ENCODE measurements at places on chromosomes 1 and 21.

- no peak for DNase-seq
Measured at GRCh38 chr1:102863704-102864103, 244.6 kb downstream of the COL11A1 start.

DNA sequence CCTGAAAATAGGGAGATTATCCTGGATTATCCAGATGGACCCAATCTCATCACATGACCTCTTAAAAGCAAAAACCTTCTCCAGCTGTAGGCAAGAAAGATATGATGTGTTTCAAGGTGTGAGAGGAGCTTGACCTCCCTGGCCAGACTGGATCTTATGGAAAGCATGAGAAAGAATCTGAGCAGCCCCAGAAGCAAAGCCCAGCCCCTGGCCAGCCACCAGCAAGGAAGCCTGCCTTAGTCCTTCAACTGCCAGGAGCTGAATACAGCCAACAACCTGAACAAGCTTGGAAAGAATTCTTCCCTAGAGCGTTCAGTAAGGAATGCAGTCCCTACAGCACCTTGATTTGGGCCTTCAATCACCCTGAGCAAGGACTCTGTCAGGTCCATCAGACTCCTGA is 375.0 kb upstream of the CHRM3 start:
- DNase-seq, result no peak

DNA sequence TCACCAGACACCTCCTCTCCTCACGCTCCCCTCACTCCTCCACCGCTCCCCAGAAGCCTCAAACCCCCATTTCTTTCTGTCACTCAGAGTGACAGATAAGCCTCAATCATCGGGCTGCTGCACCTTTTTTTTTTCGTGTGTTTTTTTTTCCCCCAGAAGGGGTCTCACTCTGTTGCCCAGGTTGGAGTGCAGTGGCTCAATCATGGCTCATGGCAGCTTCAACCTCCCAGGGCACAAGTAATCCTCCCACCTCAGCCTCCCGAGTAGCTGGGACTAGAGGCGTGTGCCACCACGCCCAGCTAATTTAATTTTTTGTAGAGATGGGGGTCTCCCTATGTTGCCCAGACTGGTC is 1.2 kb upstream of the TMPRSS2 start:
- DNase-seq, result no peak

DNA sequence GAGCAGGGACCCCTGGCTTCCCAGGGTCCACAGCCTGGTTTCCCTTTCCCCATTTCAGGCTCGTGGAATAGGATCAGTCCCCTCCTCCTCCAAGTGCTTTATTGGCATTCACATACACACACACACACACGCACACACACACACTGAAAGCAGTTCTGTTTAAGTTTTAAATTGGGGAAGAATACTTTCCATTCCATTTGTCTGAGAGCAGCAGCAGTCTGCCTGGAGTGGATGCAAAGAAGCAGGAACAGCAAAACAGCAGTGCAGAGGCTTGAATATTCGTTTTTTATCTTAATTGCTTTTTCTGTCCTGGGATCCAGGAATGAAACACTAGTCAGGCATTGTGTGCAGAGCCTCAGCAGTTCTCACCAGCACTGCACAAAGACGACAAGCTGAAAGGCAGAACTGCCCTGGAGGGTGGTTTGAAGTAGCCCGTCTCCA is 7.1 kb downstream of the CYB561D1 start:
- no peak for DNase-seq

- DNase-seq, result peak; percentile 73
Measured at GRCh38 chr1:220300442-220301121, 28.3 kb upstream of the RAB3GAP2 start.

DNA sequence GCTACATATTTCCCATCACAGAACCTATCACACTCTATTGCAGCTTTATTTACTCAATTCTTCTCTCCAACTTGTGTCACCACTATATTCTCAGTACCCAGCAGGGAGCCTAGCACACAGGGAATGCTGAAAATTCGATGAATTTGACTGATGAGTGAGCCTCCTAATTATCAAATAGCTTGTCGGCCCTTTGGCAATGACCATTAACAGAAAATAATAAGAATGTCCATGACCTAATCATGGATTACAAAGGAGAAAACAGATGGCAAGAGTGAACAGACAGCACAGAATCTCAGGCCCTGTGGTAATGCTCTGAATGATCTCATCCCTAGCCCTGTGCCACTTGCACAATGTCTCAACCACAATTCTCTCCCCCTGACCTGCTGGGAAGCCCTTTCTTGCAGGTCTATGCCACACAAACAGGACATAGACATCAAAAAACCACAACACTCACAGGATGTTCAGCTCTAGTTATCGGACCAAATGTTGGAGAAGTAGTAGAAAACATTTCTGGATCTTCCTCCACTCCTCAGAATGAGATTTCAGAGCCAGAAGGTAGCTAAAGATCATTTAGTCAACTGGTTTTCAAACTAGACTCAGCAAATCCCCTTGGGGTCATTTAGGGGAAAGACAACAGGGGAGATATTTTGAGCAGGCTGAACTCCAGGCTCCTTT is 68.4 kb downstream of the LUZP1 start:
- no peak for DNase-seq

GRCh38 chr1:23475134-23475628 is 8.8 kb downstream of the ASAP3 start:
- no peak for DNase-seq

DNA sequence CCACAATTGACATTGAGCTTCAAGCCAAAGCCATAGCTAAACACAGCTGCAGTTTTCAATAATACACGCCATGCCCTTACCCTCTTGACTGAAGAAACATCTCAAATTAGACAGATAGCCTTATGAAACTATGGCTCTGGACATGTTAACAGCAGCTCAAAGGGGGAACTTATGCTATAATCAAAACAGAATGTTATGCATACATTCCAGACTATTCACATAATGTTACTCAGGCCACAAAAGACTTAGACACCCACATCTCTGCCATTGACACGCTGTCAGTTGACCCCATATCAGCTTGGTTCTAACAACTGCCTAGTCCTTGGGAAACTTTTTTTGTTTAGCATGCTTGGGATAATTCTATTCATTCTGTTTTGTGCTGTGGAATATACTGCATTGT is 2.3 kb upstream of the NENF start:
- DNase-seq, result no peak

GRCh38 chr1:10727751-10728232 is 68.7 kb downstream of the CASZ1 start:
- DNase-seq, result no peak

DNA sequence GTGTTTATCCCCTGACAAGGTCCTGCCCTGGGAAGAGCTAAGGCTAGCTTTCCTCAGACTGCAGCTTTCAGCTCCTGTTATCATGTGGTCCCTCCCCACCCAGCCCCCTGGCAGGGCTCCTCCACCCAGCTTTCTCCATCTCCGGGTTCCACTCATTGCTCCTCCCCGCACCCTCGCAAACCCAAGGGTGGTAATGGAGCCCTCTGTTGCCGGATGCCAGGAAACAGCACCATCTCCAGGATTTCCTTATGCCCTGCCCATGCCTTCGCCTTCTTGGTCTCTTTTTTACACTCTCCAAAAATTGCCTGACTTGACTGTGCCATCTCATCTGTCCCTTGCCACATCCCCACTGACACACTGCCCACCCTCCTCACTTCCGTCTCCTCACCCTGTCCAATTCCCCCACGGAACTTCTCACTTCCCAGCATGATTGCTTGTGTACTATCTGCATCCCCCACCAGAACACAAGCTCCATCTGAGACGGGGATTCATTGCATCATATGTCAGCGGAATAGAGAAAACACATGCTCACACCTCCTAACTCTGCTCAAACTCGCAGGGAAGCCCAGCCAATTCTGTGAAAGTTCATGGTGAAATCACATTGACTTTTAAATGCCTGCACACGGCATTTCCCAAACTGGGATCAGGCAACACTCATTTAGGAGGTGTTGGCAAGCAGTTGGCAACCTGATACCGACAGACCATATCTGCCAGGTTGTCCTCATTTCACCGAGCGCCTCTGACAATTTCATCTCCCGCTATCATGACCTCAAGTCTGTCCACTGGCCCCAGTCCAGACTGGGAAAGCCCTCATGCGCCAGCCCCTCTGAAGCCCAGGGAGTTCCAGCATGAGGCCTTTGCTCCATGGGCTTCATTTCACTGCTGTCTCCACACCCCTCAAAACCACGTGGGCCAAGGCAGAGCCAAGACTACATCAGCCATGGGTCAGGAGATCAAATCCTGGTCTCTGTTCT is 201.1 kb downstream of the MATN1 start:
- no peak for DNase-seq

DNA sequence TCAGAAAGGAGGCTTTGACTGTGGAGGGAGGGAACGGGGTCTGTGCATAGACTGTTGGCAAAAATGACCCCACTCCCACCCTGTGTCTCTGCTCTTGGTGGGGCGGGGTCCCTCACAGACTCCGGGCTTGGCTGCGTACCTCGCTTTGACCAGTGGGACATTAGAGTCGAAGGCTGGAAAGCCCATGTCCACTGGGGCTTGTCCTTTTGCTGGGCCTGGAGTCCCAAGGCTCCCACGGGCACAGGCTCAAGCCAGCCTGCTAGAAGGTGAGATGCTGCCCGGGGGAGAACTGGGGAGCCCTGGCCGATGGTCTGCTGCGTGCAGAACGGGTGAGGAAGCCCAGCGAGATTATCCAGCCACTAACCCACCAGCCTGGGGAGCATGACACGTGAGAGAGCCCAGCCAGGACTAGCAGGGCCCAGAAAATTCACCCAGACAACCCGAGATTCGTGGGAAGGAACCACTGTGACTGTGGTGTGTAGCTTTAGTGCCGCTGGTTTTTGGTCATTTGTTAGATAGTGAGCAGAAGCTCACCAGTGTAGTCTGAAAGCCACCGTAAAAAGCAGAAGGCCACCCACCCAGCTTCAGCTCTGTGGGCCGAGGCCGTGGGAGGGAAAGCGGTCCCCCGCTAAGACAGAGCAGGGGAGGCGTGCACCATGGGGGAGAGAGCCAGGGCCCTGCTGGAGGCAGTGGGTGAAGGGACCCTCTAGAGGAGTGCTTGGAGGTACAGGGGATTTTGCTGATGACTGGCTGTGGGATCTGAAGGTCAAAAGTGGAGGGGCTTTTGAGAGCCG is 78.3 kb upstream of the C1orf174 start:
- DNase-seq, result no peak

DNA sequence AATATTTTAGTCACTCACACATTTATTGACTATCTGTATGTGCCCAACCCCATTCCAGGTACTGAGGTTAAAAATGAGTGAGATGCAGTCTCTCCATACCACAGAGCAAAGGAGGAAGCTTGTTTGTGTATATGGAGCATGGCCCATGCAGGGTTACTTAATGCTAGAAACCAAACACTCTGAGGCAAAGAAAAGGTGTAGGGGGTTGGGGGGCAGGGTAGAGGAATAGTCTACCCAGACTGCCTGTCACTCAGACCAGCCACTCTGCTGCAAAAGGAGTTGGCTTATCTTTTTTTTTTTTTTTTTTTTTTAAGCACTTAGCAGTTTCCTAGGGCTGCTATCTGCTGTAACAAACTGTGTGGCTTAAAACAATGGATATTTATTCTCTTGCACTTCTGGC is 19.8 kb downstream of the PGM1 start:
- no peak for DNase-seq

GRCh38 chr1:219304227-219305226 is 130.8 kb downstream of the LYPLAL1 start:
- no peak for DNase-seq

- no peak for DNase-seq
Measured at GRCh38 chr1:1111516-1112236, 4.2 kb downstream of the C1orf159 start.

- no peak for DNase-seq
Measured at GRCh38 chr1:6353955-6354658, 39.5 kb downstream of the ACOT7 start.

DNA sequence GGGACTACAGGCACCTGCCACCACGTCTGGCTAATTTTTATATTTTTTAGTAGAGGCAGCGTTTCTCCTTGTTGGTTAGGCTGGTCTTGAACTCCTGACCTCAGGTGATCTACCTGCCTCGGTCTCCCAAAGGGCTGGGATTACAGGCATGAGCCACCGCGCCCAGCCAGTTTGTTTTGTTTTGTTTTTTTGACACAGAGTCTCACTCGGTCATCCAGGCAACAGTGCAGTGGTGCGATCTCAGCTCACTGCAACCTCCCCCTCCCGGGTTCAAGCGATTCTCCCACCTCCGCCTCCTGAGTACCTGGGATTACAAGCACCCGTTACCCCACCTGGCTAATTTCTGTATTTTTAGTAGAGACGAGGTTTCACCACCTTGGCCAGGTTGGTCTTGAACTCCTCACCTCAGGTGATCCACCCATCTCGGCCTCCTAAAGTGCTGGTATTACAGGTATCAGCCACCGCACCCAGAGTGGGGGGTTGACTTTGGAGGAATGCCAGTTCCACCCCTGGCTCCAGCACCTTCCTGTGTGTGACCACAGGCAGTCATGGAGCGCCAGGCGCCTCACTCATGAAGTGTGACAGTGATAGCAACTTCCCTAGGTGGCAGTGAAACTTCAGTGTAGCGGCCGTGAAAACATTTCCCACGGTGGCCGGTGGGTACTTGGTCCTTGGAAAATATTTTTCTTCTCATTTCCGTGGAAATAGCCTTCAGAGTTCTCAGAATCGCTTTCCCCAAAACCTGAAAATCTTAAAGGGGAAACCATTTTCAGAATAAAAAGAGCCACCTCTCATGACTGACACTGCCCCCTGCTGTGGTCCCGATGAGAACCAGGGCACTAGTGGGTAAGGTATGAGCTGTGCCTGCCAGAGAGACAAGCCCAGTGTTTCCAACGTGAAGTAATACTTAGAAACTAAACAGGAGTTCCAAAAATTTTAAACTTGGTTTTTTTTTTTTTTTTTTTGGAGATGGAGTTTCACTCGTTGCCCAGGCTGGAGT is 48.6 kb downstream of the WDR4 start:
- no peak for DNase-seq

GRCh38 chr1:236142253-236143103 is at the start of gene GPR137B:
GPR137B (plus strand) TSS chr1:236142539; CDS start chr1:236142623, 84 bp downstream.
- peak; percentile 31 for DNase-seq

DNA sequence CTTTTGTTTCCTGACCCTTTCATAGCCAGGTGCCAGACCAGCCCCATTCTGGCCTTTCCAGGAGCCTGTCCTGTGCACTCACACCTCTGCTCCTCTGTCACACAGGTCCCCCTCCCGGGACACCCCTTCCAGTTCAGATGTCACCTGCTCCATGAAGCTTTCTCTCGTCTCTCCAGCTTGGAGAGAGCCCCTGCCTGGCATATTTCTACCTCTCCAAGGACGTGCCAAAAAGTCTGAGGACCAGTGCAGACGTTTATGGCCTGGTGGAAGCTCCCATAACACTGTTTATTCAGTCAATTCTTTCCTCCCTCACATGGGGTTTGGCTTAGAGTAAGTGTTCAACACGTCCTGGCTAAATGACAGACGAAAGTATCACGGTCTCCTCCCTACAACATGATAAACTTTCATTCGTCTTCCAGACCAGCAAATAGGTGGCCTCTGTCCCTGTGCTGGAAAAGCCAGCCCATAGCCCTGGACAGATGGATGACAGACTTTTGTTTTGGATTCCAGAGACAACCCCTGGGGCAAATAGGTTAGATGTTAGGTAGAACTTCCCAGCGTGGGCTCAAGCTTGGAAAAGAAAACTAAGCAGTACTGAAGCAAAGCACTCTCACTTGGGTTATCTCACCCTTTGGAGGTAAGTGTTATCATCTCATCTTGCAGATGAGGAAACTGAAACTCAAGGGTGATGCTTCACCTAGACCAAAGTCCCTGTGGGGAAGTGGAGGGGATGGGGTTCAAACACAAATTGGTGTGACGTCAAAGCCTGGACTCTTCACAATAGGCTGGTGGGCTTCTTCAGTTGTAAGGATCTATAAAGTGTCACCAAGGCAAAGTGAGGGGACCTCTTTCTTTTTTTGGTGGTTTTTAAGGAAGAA is 52.9 kb upstream of the ECE1 start:
- DNase-seq, result no peak

Data from left renal pelvis (tissue), 4 donors.